Inflammatory macrophage treated with lipopolysaccharide for 4 hours (primary cell): ENCODE measurements at places on chromosomes 7 and 10.

GRCh38 chr10:104351919-104352318 lies 1.7 kb upstream of the CFAP58 start:
- DNase-seq: peak; percentile 91

GRCh38 chr7:131004371-131004770 lies 270.4 kb upstream of the KLF14 start:
- DNase-seq: peak; percentile 66

GRCh38 chr10:30993155-30993554 lies 38.5 kb downstream of the ZNF438 start:
- DNase-seq: no peak

GRCh38 chr7:22154143-22154529 lies 202.8 kb downstream of the RAPGEF5 start:
- no peak for DNase-seq

DNA sequence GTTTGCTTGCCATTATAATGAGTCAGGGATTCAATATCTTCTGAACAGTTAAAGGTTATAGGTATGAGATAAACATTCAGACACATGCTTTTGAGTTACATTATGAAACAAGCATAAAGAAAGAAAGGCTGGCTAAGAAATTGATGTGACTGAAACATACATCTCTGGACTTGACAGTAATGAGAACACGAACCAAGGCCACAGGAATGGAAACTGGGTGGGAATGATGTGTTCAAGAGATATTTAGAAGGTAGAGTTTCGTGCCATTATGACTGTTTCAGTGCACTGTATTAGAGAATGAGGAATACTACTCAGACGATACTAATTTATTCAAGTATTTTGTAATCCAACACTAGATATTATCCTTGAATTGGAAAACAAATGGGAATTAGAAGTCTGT lies 332.1 kb upstream of the MAGI2 start:
- DNase-seq: no peak

GRCh38 chr10:86206240-86206579 lies 160.4 kb downstream of the GRID1 start:
- DNase-seq: no peak

GRCh38 chr7:41425926-41426325 lies 277.0 kb downstream of the INHBA start:
- no peak for DNase-seq

DNA sequence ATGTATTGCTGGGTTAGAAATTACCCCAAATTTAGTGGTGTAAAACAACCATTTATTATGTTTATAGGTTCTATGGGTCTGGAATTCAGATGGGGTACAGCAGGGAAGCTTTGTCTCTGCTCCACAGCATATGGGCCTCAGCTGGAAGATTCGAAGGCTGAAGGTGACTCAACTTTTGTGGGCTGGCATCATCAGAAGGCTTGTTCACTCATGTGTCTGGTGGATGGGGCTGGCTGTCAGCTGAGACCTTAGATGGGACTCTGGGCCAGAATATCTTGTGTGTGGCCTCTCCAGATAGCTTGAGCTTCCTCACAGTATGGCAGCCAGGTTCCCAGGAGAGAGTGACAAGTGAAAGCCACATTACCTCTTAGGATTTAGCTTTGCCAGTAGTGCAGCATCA lies 45.9 kb downstream of the ZNF503 start:
- DNase-seq: no peak

DNA sequence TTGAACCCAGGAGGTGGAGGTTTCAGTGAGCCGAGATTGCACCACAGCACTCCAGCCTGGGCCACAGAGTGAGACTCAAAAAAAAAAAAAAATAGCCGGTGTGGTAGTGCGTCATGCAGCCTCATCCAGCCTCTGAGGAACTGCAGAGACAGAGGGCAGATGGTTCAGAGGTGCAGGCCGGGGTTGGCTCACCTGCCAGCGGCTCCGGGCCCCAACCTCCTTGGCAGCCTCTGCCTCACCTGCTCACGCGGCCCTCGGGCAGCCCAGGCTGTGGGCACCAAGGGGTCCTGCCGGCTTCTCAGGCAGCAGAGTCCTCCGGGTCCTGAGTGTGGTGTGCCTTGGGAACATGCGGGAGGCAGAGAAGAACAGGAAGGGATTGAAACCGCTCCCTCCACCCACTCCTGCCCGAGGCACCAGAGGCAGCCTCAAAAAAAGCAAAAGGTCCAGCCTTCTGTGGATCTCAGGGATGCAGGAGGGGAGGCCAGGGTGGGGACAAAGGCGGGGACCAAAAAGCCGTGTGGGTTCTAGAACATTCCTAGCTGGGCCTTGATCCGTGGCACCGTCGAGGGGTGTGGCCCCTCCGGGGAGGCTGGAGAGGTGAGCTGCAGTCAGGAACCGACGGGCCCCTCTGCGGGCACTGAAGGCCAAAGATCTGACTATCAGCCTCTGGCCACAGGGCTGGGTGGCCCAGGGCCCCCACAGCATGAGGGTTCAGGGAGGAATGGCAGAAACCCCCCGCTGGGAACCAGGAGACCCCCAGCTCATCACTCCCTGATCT lies 55.4 kb upstream of the DNAJB6 start:
- no peak for DNase-seq
